HS-27A (cell line): ENCODE measurements at places on chromosomes 2 and 18.
A peak's percentile ranks its signal among the peaks of the same experiment; 100 is the strongest.

DNA sequence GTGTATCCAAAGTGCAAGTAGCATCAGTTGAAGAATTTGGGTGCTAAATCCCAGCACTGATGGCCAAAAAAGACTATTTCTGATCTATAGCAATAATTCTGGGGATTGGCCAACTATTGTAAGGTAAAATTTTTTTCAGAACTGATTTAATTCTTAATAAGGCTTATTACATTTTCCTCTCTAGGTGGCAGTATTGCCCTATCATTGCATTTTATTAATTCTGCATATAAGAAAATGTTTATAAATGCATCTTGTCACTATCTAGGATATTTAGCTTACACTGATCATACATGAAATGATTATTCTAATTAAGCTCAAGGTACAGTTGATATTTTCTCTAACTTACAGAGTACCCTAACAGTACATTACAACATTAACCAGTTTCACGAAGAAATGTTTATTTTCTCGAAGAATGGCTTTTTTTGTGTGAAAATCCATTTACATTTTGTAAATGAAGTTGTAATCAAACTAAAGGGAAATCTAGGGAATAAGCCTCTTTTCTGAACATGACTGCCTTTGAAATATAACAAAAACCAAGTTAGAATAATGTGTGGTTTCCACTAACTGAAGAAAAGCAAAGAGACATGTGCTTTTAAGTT is 11.0 kb downstream of the TTN start:
- peak; percentile 9 for DNase-seq

GRCh38 chr2:25090801-25091200 is 48.9 kb downstream of the EFR3B start:
- no peak for DNase-seq

DNA sequence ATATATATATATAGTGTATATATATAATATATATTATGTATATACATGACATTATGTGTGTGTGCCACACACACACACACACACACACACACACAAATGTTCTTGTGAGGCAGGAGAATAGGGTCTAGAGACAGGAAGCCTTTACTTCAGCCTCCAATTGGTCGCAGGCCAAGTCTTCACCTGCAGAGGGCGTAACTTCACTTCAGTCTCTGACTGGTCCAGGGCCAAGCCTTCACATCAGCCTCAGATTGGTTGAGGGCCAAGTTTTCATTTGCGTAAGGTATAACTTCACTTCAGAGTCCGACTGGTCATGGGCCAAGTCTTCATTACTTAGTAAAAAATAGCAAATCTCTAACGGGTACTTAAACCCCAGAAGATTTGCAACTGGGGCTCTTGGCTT is 13.2 kb upstream of the SS18 start:
- no peak for DNase-seq

- DNase-seq = no peak
Observed at GRCh38 chr2:158718196-158718585, 76.9 kb upstream of the DAPL1 start.

DNA sequence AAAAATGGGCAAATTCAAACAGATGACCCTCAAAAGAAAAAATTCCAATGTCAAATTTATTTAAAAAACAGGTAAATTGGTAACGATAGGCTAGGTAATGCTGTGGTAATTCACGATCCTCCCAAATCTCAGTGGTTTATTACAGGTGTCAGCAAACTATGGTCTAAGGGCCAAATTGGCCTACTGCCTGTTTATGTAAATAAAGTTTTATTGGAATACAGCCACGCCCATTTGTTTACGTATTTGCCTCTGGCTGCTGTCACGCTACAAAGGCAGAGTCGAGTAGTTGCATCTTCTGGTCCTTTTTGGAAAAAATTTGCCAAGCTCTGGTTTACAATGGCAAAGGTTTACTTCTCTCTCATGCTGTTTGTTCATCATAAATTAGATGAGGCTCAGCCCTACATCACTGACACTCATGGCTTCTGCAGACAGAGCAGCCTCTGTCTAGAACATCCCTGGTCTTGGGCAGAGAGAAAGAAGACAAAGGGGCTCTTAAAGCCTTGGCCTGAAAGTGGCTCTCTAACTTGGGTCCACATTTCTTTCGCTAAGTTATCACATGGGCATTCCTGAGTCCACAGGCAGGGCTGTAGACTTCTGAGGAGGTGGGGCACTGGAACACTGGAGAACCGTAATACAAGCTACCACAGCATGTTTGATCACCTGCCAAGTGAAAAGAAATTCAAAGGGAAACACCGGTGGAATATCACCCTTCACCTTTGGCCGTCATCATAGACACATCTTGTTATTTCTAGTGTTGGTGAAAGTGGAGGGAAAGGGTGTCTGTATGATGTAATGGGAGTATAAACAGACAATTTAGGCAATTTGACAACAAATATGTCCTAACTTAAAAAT is 34.8 kb downstream of the SP110 start:
- no peak for DNase-seq

- DNase-seq = no peak
Observed at GRCh38 chr2:216757532-216757931, 62.2 kb upstream of the IGFBP5 start.

DNA sequence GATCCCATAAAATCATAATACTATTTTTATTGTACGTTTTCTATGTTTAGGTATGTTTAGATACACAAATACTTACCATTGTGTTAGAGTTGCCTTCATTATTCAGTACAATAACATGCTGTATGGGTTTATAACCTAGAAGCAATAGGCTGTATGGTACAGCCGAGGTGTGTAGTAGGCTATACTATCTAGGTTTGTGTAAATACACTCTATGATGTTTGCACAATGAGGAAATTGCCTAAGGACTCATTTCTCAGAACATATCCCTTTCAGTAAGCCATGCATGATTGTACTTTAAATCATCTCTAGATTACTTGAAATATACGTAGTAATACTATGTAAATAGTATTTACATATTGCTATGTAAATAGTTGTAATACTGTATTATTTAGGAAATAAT is 156.7 kb downstream of the CDCA7 start:
- DNase-seq = no peak

DNA sequence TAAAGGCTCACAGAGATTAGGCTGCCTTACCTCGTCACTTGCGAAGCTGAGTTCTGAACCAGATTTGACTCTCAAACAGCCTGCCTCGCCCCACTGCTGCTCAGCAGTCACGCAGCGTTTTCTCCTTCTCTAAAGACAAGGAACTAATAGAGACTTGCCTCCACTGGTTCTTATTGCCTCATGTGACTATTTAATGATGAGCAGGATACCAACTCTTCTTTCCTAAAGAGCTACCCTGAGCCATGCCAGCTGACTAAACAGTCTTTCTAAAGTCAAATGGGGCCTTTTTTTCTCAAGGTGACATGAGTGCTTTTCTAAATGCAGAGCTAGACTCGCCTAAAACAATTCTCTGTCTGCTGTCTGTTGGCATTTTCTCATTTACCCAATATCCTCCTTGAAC is 147.5 kb downstream of the NCKAP5 start:
- no peak for DNase-seq

GRCh38 chr2:174835797-174836255 is 71.6 kb upstream of the CHRNA1 start:
- peak; percentile 5 for DNase-seq

DNA sequence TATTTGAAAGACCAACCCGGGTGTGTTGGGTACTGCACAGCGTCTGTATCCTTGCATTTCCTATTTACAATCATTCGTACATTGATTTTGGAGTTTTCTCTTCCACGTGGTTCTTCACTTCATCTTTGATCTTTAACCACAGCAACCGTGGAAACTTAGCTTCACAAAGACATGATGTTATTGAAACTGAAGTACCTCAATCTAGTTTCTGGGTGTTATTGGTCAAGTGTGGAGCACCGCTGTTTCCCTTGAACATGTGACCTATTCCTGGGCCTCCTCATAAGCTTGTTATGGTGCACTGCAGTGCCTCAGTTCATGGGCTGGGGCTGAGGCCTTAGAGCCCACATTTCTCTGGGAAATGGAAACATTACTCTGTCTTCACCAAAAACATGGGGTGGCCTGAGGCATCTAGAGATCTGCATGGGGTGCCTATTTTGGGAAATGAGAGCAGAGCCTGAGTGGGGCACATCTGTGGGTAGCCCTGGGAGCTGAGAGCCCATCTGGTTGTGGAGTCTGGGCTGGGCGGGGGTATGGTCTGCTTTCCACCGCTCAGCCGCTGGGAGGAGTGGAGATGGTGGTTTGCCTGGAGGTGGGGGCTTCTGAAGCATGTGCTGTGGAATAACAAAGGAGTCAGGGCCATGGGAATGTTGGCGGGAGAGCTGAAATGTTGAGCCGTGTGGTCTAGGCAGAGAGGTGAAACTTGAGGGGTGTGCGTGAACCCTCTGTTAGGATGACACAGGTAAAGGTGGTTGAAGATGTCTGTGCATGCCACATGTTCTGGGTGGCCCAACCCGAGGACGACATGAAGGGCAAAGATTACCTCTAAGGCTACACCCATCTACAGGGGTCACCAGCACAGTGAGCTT is 37.4 kb downstream of the ZNF236 start:
- no peak for DNase-seq

DNA sequence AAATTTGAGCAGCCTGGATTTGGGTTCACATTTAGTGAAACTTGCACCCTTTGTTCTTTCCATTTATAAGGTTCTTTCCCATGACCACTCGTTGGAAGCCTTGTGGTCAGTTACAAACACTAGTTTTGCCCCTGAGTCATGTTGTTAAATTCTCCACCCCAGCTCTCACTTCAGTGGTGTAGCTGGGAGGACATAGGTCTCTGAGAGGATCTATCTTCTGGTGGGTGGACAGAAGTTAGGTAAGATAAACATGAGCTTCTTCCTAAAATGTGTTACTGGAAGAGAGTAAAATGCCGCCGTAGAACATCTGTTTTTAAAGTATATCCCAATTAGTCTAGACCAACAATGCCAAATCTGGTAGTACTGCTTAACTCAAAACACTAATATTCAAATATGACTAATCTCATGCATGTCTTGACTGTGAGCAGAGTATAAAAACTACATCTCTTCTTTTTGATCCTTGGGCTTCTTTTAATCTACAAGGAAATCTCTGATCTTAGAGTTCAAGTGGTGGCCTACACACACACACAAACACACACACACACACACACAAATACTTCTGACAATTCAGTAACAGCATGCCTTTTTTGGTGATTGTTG is 162.6 kb upstream of the FN1 start:
- no peak for DNase-seq

DNA sequence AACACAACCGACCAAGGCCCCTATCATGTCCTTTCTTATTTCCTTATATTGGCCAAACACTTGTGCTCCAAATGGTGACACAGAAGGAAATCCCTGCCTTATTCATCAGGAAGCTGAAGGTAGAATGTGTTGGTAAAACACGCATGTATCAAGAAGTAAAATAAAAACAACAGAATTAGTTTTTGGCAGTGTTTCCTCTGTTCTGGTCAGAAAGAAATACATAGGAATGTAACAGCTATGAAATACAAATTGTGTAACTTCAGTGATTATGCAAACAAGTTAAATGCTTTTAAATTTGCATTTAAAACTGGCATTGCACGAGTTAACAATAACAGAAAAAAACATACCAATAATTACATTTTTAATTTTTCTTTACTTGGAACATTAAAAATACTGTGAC is 19.3 kb downstream of the ST6GAL2 start:
- no peak for DNase-seq
